ENCODE measurements at places on chromosomes 4 and X.

- DNase-seq = peak; percentile 18
Observed at GRCh38 chrX:40471965-40472648, 108.7 kb upstream of the ATP6AP2 start.

DNA sequence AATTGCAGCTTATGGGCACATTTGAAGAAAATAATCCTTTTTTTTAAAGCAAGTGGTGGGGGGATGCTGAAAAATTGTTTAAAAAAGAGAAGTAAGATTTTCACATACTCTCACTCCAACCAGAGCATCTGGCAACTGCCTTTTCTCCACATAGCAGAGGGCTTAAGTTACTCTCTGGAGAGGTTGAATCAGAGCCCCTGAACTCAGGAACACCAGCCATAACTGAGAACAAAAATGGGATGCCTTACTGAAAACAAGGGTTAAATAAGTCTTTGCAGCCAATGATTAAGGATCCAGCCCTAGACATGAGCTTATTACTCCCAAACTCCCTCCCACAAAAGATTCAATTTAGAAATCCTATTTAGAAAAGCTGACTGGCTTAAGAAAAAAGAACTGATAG lies 27.5 kb downstream of the CASK start:
- no peak for DNase-seq

- DNase-seq = peak; percentile 53
Observed at GRCh38 chrX:3811331-3812311, 98.2 kb upstream of the PRKX start.

GRCh38 chrX:54808605-54809483 lies 1.3 kb downstream of the MAGED2 start:
- DNase-seq = peak; percentile 82

- no peak for DNase-seq
Observed at GRCh38 chr4:84964995-84965552, 1.4 kb downstream of the WDFY3 start.

DNA sequence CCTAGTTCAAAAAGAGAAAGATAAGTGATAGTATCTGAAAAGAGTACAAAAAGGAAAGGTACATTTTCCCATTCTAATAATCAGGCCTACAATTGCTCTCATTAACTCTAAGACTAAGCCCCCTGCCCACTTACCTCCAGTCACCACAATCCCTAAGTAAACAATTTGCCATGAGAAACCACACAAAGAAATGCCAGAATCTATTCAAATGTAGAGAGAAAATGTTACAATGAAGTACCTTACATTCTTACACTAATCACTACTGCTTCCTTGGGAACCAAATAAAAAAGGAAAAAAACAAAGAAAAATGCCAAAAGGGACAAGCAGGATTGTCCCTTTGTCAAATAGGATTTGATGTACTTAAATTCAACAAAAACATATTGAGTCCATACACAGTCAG lies 188.2 kb upstream of the NRK start:
- DNase-seq = no peak

- DNase-seq = no peak
Observed at GRCh38 chrX:100207331-100208024, 202.6 kb downstream of the PCDH19 start.

DNA sequence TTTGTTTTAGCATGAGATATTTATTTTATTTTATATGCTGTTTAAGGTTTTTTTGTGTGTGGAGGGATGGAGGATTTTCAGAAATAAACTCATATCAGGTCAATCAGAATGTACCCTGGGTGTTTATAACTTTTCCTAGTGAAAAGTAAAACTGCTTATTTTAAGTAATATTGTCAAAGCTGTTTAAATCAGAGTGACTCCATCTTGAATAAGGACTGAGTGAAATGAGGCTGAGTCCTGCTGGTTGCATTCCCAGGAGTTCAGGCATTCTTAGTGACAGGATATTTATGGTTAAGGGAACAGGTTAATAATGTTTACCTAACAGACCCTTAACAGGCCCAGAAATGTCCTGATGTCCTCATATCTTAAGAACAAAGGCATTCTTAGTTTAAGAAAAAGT lies 1160.9 kb upstream of the PCDH7 start:
- DNase-seq = no peak

- DNase-seq = no peak
Observed at GRCh38 chr4:52635130-52635529, 24.0 kb downstream of the USP46 start.

- no peak for DNase-seq
Observed at GRCh38 chr4:128690011-128690410, 119.5 kb upstream of the JADE1 start.

DNA sequence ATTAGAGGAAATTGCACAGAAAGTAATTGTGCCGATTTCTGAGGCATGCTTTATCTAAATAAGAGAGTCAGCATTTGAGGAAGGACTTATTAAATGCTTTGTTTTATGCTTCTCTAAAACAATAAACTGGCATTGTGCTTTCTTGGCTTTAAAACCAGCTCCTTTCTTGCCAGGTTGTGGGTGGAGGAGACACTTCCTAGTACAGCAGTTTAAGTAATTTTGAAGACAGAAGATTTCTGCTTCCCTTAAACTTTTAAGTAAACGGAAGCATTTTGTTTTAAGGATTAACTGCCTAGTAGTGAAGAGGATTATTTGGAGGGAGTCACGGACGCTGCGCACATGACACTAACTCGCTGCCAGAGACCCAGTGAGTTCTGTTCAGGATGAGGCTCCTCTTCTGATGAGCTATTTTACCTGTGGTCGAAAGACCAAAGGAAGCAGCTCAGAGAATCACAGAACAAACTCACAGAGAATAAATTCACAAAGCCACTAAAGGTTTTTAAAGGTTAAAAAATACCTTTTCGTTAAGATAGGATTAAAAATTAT lies 169.5 kb downstream of the TLL1 start:
- DNase-seq = no peak

DNA sequence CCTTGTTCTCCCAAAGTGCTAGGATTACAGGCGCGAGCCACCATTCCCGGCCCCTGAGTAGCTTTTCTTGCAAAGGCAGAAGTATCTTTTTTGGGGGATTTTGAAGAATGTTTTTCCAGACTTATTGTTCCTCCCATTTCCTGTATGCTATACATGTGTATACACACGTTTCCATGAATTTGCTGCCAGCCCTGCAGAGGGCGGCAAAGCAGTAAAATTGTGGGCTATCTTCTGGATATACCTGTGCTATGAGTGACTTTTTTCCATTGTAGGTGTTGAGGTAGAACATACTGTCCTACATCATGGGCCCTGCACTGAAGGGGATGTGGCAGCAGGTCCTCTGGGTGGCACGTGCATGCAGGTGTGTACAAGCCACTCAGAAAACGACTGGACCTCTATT lies 16.9 kb upstream of the MED28 start:
- no peak for DNase-seq

GRCh38 chrX:137746289-137746688 lies 180.4 kb downstream of the ZIC3 start:
- DNase-seq = no peak

DNA sequence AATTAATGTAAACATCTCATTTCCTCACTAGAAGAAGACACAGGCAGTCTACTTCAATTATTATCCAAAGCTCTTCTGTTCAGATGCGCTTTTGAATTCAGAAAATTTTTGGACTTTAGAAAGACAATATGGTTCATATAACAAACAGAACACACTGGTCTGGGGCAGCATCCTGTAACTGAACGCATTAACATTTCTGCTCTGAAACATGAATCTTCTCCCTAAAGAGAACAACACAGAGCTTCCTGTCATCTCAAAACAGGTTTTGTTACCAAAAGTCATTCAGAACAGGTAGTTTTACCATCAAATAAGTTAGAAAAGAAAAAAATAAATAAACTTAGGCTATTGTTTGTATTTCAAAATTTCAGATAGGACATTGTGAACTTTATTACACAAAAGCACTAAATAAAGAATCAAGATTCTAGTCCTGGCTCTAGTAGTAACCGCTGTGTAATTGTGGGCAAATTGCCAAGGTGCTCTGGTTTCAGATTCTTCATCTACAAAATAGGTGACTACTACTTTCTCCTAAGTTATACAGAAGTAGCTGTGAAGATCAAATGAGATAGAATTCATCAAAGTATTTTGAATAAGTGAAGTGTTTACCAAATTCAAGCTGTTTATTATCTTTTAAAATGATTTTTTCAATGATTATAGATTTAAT lies 252.3 kb upstream of the RASGEF1B start:
- peak; percentile 17 for DNase-seq

DNA sequence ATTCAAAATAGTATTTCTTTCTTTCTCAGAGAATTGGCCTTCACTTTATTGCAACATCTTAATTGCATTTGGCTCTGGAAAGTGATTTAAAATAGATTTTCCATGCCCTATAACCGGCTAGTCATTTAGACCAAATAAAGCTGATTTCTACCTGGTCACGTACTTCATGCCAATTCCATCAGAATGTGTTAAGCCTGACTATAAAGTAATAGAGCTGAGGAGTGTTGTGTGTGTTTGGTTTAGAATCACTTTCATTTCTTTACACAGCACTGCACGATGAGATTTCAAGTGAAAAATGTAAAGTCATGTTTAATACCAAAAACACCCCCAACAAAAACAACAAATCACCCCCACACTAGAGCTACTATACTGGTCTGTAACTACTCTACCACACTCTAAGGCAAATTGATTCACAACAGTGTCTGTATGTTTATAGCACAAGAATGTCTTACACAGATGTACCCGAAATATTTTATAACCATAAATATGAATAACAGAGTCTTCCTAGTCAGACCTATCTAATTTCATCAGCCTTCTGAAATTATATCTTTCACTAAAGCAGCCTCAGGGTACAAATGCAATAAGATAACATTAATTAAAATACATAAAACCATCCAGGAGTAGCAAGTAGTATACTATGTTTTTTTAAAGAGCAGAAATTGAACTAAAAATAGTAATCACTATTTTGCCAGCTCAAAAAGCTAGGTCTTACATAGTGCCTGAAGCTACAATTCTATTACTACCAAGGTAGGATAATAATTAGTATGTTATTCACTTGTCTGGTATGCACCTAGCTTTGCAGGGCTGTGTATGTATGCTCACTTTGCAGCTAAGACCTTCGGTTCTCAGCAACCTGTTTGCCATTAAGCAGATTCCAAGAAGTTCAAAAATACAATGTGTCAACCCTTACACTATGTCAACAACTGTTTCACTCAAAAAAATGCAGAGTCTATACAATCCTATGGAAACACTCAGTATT lies 28.4 kb downstream of the APBB2 start:
- no peak for DNase-seq

DNA sequence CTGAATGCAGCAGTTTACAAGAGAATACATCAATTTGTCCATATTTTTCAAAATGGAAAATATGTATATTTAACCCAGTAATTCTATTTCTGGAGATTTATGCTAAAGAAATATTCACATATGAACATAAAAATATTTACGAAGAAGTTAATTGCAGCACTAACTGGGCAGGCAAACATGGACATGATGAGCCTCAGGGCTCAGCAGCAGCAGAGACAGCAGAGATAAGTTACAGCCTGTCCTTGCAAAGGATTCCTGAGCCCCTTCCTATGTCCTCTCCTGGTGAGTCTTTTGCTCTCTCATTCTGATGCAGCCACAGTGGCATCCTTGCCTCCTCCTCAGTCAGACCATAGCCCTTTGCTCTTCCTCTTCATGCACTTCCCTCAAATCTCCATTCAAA lies 680.6 kb upstream of the CPEB2 start:
- no peak for DNase-seq

DNA sequence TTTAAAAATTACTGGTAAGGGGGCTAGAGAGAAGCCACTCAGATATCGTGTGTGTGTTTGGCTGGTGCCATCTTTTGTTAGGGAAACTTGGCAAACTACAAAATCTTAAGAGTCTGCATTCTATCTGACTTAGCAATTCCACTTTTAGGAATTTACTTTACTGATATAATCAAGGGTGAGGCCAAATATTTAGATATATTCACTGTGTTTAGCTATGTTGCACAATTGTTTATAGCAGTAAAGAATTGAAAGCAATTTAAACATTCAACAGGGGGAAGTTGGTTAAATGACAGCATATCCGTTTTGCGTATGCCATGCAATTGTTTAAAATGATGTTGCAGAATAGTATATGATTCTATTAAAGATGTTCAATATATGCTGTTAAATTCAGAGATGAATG lies 6.4 kb upstream of the HERC3 start:
- no peak for DNase-seq

- DNase-seq = no peak
Observed at GRCh38 chrX:23749576-23749975, 6.5 kb upstream of the ACOT9 start.

- no peak for DNase-seq
Observed at GRCh38 chrX:71935476-71935875, 24.8 kb downstream of the NHSL2 start.

- peak; percentile 4 for DNase-seq
Observed at GRCh38 chr4:85127653-85128052, 161.2 kb upstream of the WDFY3 start.

- no peak for DNase-seq
Observed at GRCh38 chr4:39037491-39037825, 5.2 kb upstream of the TMEM156 start.

DNA sequence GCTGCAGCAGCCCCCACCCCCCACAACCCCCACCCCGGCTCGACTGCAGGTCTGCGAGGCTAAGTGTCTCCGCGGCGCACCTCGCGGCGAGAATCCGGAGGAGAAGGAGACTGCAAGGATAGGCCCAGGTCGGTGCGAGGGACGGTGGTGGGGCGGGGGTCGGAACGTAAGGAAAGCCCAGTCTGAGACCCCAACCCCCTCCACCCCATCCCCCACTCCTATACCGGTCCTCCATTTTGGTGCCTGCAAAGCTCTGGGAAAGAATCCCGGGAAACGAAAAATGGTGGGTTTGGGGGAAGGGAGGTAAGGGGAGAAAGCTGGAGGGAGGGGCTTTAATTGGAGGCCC lies 614 bp downstream of the BEX3 start:
- DNase-seq = no peak

- DNase-seq = no peak
Observed at GRCh38 chr4:117400039-117400835, 314.9 kb upstream of the TRAM1L1 start.

DNA sequence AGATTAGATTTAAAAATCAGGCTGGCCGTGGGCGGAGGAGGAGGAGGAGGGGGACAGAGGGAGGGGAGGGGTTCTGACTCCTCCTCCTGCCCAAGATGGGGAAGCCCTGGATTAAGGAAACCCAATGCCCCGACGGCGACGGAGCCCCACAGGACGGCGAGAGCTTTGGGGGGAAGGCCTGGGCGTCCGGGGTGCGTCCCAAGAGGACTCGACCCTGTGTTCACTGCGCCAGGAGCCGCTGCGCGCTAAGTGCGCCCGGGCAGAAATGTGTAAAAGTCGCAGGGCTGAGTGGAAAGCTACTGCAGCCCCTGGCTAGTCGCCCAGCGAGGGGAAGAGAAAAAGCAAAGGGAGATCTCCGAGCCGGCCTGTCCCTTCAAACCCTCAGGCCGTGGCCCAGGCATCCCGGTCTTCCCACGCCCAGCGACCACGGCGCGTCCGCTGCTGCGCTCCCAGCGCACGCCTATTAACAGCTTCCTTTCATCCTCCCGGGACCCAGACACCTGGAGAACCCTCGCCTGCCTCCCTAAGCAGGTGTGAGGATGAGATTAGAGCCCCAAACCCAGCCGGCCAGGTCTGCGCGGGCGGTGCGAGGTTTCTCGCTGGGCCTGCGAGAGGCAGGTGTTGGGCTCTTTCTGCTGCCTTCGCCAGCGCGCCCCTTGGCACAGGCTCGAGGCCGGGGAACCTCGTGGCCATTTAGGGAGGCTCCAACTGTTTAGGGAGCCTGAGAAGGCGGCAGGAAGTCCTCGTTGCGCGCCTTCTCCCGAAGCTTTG lies 1.4 kb upstream of the RPS6KA3 start:
- DNase-seq = peak; percentile 21
